ENCODE measurements at places on chromosomes 4 and X.

- DNase-seq = no peak
Observed at GRCh38 chrX:136028383-136028984, 43.2 kb downstream of the SLC9A6 start.

DNA sequence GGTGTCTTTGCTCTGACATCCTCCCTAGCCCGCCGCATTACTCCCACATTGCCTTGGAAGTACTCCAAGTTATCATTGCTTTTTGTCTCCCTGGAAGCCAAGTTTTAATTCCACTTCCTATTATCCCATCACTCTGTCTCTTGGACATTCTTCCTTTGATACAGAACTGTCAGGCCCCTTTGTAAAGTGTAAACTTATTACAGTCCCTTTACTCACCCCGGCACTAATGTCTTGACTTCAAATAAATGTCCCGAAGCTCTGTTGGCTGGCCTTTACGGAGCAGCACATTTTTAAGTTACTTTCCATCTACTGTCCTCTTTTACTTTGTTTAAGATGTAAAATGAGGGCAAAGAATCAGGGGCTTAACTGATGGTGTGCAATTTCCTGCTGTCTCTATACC is 223.5 kb upstream of the IGFBP7 start:
- DNase-seq = no peak

- no peak for DNase-seq
Observed at GRCh38 chr4:109655396-109655795, 47.8 kb downstream of the CASP6 start.

- no peak for DNase-seq
Observed at GRCh38 chr4:41611881-41612871, 74.2 kb downstream of the LIMCH1 start.

GRCh38 chr4:165457793-165458192 is 79.0 kb downstream of the CPE start:
- DNase-seq = no peak
